Amniotic epithelial cell (primary cell): ENCODE measurements at places on chromosomes 5 and 9.

- DNase-seq: peak; percentile 90
These were observed 81.0 kb downstream of the DAPK1 start for GRCh38 chr9:87578625-87579024.

GRCh38 chr9:17017931-17018491 is 116.8 kb upstream of the CNTLN start:
- DNase-seq: no peak

- DNase-seq: no peak
These were observed 155.8 kb upstream of the GRAMD2B start for GRCh38 chr5:126267438-126267837.

- DNase-seq: peak; percentile 66
These were observed 201.7 kb upstream of the TARS1 start for GRCh38 chr5:33238826-33239695.

- peak; percentile 99 for DNase-seq
These were observed 113.8 kb upstream of the ANKRD55 start for GRCh38 chr5:56346741-56347535.

DNA sequence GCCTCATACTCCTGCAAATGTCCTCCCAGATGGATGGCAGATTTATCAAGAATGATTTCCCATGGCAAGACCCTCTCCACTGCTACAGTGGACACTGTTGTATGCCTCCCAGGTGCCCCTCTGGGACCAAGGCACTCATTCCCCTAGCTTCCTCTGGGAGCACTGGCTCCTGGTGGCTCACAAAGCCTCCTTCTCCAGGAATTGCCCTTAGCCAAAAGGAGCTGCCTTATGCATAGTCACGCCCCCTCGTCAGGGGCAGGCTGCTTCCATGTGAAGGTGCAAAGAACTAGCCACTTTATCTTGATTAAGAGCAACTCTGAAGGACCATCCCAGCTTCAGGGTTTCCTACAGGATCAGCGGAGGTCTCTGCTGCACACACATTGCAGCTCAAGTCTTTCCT is 358.1 kb downstream of the CDK5RAP2 start:
- DNase-seq: no peak

- DNase-seq: no peak
These were observed 44.3 kb downstream of the TMEM252 start for GRCh38 chr9:68496356-68496755.

DNA sequence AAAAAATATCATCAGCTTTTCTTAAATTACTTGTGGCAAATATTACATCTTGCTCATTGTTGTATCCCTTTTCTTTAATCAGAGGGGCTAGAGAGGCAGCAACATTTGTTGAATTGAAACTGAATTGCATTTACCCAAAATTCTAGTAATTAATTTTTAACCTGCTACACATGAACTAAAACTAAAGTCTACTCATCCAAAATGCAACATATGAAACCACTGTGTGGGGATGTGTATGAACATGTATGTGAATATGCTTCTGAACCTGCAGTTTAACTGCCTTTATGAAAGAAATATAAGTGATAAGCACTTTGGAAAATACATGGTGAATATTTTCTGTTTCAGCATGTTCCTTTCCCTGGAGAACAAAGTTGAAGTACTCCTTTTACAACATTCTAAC is 158.5 kb downstream of the KIAA0825 start:
- no peak for DNase-seq

GRCh38 chr9:70229579-70229978 is 29.2 kb upstream of the SMC5 start:
- DNase-seq: peak; percentile 49

DNA sequence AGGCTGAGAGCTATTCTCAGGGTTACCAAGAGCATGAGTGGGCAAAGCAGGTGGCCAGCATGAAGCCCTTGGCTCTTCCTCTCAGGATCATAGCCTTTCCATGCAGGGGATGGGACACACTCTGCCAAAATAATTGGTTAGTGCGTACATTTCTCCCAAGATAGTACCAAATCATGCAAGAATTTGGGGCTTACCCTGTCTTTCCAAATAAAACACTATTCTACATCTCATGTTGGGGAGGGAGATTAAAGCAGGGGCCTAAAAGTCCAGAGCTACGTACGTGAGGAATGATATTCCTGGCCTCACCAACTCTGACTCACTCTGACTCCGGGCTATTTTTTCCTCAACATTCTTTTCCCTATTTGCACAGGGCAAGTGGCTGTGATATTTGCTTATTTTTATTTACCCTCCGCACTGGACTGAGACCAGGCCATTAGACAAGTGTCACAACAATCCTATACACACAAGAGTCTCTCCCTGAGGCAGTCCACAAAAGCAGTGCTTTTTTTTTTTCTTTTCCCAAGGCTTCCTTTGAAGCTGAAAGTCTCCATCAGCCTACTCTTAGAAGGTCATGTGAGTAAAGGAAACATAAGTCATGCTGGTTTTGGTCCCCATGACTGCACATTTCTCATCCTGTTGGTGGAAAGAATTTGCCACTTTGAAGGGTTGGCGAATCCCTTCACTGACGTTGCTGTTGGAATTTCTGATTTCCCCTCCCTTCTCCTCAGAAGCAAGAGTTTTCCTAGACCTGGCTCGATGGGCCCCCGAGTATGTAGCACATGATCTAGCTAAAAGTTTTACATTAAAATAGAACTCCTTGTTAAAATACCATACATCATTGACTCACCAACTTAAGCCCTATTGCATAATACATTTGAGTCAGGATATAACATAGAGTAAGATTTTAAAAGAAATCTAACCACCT is 40.0 kb downstream of the TMEM252 start:
- peak; percentile 65 for DNase-seq

DNA sequence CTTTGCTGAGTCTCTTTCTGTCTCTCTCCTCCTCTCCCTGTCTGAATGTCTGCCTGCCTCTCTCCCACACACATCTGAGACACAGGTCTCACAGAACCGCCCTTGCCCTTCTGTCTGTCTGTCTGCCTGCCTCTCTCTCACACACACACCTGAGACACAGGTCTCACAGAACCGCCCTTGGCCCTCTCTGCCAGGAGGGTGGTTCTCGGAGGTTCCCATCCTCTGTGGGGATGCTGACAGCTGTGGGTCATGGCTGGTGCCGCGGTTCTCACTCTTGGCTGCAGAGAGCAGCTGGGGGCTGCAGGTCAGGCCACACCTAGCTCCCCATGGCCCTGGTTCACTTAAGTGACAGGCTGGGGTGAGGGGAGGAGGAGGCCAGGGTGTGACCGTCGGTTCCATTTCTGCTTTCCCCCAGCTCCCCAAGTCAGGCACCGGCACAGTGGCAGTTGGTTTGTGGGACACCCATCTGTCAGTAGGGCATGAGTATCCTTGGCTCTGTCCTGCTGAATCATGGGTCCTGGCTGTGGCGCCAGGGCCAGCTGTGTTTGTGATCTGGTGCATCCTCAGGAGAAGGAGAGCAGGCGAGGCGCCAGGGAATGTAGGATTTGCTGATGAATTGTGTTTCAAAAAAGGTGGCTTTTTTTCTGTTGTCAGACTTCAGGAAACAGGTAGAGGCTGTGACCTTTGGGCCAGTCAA is 42.3 kb upstream of the CLPTM1L start:
- DNase-seq: no peak
